Activated naive CD4-positive, alpha-beta T cell treated with anti-CD3 and anti-CD28 coated beads, Interleukin-2, amount 10 ng/mL, durations not matched to agents 7 days and 5 days (primary cell): ENCODE measurements at places on chromosomes 1 and 21.

DNA sequence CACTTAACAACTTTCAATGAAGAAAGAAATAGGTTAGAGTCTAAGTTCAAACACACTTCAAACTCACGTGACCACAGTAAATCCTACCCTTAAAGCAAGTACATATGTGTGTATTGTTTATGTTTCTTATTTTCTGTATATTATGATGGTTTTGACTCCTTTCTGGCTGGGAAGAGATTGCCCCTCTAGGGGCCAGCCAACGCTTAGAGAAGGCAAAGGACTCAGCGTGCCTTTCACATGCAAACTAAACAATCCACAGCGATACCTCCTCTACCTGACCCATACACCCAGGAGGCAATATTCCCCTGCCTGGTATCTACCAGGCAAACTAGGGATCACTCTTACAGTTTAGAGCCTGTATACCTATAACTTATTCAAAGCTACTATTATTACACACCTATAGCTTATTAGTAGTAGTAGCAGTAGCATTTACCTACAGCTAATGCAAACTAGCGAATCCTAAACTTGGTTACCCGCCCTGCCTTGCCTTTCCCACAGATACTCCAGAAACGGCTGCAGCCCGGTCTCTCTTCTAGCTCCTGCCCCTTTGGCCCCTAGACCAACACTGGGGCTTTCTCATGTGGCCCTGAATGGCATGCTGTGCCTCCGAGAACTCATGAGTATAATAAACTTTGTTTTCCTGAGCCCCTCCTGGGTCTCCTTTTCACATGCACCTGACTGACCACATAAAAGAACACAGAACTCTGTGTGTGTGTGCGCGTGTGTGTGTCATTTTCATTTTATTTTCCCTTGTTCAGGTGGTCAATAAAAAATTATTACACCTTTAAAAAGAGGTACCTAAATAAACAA, 14.0 kb downstream of the NRIP1 start:
- no peak for DNase-seq

- no peak for DNase-seq
Measured at GRCh38 chr1:235679005-235679404, 29.4 kb upstream of the GNG4 start.

- no peak for DNase-seq
Measured at GRCh38 chr1:172630056-172630818, 28.7 kb upstream of the FASLG start.

DNA sequence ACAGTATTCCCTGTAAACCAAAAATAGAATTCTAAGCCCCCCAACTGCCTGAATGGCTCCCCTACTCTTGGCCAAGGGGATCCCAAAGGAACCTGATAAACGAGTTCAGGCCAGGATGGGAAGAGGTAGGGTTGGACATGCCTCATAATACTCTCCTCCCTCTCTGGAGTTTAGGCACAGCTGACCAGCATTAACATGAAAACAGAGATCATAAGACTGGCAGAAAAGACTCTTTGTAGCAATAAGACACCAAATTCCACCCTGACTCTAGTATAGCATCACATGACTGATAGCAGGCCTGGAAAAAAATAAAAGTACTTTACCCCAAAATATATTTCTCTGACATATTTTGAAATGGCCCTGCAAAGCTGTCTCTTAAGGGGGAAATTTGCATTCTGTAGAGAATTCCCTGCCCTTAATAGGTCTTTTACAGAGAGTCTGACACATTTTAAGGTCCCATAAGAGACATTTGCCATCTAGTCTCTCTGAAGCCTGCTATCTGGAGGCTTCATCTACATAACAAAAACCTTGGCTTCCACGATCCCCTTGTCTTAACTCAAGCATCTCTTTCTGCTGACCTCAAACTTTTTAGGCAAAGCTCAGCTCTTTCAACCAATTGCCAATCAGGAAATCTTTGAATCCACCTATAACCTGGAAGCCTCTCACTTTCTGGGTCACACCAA, 55.9 kb downstream of the SIK1 start:
- DNase-seq, result no peak
